ENCODE measurements at places on chromosomes 3 and 15.

GRCh38 chr15:67825881-67826716, 790 bp downstream of the SKOR1 start:
- ATAC-seq = no peak

DNA sequence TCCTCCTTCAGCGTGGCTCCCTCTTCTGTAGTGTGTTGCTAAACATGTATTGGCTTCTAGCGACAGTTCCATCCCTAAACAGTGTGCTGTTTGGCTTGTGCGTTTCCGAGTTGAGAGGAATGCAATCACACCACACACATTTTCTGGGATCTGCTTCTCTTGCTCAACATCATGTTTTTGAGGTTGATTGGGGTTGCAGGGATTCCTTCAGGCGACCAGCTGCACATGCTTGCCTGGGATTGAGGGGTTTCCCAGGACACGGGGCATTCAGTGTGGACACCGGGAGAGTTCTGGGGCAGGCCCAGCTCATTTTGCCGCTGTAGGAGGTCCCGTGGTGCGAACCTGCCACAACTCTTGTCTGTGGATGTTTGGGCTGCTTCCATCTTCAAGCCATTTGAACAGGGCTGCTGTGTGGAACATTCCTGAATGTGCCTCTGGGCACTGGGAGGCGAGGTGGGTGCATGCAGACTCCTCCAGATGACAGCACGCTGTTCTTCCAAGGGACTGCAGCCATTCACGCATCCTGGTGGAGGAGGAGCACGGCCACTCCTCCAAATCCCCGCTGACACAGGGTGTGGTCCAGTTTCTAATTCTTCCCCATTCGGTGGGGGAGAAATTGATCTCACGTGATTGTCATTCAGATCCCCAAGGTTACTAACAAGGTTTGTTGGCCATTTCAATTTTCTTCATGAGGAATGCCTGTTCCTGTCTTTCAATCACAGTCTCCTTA, 82.8 kb downstream of the PLXNA1 start:
- no peak for ATAC-seq

- ATAC-seq = no peak
These were observed 7.1 kb downstream of the CSPG5 start for GRCh38 chr3:47571391-47572175.

DNA sequence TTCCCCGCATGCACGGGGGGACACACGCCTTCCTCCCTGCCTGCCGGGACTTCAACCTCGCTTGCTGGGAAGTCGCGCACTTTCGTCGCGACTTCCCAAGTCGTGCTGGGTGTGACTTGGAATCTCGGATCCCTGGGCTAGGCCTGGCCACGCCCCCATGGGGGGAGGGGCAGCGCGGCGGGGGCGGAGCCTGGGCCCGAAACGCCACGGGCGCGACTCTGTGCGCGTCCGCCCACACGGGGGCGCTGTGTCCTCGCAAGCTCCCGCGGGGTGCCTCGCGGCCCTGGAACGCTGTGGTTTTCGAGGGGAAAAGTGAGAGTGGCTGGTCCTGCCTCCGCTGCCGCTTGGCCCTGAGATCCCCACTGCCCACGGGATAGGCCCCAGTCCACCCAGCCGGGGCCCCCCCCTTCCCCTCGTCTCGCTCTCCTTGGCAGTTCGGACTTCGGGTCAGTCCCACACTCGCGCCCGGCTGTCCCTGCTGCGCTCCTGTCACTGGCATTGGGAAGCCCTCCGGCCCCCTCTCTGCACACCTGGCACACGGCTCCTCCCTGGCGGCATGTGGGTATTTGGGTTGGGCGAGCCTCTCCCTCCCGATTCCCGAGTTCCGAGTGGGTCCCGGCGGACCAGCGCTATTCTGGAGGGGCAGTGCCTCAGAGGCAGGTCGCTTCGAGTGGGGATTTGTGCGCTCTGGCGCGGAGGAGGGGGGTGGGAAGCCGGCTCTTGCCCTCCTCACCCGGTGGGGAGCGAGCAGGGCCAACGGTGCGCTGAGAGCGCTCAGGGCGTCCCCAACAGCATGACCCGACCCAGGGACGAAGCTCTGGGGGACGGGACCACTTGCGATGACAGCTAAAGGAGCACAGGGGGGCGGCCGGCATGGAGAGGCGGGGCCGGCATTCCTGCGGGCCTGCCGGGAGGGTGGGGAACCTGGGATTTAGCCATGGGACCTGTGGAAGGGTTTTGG, 23.6 kb downstream of the SEC61A1 start:
- no peak for ATAC-seq

DNA sequence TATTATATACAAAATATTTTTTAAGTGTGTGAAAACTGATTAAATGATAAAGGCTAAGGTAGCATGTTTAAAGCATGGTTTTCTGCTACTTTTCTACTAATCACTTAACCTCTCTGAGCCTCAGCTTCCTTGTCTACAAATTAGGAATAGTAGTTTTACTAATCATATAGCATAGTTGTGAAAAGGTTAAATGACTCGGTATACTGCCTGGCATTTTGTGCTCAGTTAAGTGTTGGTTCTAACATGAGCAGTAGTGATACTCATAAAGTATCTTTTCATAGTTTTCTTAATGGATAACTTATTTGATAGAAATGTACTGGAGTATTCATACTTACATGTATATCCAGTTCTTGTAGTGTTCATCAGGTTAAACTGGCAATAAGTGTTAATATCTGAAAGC, 13.6 kb downstream of the RASA2 start:
- ATAC-seq = no peak

GRCh38 chr15:40092979-40093869, 15.5 kb downstream of the BMF start:
- no peak for ATAC-seq

- ATAC-seq = no peak
These were observed 198.6 kb downstream of the KBTBD8 start for GRCh38 chr3:67196677-67197076.

DNA sequence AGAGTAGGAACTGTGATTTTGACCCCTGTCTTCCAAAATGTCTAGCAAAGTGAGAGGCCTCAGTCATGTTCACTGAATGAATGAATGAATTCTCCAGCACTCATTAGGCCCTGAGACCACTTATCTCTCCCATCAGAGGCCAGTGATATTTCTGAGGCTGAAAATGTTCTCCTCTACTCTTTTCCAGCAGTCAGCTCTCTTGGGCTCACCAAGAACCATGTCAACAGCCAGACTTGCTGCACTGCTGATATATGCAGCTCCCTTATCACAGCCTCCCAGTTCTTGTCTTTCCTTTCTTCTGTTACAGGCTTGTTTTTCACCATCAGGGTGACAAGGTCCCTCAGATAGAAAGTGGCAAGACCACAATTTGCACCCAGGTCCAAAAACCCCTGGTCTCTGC, 28.7 kb upstream of the MFSD1 start:
- ATAC-seq = no peak

GRCh38 chr3:77467702-77468625, 428.1 kb downstream of the ROBO2 start:
- no peak for ATAC-seq

DNA sequence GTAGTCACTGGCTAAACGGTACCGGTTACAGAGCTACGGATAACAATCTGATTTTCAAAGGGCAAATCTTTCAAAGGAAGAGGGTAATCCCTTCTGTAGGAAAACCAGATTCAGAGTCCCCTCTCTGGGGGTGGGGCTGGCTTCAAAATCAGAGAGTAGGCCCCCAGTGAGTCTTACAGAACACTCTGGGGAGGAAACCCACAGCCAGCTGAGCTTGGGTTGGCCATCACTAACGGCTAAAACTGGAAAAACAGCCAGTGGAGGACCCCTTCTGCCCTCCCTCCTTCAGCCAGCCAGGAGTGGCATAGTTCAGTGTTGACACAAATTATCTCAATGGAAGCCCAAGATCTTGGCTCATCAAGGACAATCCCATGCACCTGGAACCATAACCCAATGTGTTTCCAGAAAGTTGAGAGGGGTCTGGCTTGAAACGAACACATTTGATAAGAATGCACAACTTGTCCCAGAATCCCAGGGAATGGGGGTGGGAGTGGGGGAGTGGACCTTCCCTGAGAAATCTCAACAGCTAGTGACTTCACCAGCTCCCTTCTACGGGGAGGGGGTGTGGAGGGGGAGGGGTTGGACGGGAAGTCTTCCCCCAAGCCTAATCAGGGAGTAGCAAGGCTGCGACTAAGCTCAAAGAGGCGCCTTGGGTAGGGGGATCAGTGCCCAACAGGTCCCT, 1.0 kb downstream of the RASL12 start:
- no peak for ATAC-seq

DNA sequence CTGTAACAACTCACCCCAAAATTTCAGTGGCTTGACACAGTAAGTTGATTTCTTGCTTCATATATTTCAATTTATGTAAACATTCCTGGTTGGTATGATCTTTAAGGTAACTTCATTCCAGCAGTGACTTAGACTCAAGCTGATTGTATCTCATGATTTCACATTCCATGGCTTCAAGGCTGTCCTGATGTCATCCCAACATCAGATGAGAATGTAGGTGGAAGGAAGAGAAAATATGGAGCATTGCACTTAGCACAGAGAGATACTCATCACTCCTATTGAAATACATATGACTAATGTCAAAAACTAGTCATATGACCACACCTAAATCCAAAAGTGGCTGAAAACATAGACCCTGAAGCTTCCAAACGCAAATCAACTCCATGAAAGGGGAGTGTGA, 793.8 kb downstream of the TBL1XR1 start:
- no peak for ATAC-seq

GRCh38 chr3:63768386-63768785, 50.7 kb upstream of the C3orf49 start:
- no peak for ATAC-seq

DNA sequence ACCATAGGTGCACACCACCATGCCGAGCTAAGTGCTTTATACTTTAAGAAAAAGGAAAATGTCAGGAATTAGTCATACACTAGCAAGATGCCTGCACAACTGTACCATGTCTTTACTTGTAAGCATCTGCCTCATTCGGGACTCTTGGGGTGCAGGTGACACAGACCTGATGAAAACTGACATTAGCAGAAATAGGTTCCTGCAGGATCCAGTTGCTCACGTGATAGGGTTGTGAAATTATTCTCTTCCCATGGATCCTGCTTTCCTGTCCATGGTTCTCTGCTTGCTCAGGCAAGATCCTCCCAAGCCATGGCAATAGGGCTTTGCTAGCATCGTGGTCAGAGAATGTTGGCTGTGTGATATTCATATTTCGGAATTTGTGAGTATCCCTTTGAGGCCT, 10.2 kb upstream of the LHFPL4 start:
- ATAC-seq = no peak

DNA sequence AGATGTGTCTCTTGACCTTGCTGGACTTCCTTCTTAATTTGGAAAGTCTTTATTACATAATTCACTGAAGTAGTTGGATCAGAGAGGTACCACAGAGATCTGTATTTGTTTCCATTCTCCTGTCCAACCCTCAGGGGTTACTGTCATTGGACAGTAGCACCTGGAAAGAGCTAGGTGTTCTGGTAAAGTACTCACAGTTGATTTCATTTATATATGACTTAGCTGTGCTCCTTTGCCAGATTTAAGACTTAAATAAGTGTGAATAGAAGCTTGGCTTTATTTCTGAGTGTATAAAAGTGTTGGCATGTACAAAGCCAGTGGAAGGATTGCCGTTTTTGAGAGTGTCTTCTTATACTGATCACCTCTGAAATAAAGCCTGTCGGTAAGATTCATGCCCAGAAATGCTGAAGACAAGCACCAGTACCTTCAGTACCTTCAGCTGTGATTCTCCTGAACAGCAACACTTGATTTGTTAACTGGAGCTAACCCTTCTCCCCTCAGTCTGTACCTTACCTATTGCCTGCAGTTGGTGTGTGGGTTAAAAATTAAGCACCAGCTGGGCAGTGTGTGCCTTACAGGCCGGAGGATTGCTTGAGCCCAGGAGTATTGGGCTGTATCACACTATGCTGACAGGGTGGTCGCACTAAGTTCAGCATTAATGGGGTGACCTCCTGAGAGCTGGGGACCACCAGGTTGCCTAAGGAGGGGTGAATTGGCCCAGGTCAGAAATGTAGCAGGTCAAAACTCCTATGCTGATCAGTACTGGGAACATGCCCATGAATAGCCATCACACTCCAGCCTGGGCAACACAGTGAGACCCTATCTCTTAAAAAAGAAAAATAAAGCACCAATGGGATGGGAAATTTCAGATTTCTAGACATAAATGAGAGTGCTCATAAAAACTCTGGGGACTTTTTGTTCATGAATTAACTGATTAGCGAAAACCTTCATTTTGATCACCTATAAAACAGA, 197.7 kb downstream of the FNDC3B start:
- ATAC-seq = no peak

- ATAC-seq = no peak
These were observed 487 bp downstream of the DUOX2 start for GRCh38 chr15:45113380-45113990.

Data from SK-N-SH treated with all-trans-retinoic acid at 6 μM for 48 hours (cell line).